H9 (cell line): ENCODE measurements at places on chromosomes 16 and 17.

GRCh38 chr17:15466131-15466530, 1.3 kb downstream of the CDRT4 start:
- no peak for DNase-seq

- DNase-seq, result no peak
Measured at GRCh38 chr16:22326771-22327445, 29.7 kb downstream of the POLR3E start.

DNA sequence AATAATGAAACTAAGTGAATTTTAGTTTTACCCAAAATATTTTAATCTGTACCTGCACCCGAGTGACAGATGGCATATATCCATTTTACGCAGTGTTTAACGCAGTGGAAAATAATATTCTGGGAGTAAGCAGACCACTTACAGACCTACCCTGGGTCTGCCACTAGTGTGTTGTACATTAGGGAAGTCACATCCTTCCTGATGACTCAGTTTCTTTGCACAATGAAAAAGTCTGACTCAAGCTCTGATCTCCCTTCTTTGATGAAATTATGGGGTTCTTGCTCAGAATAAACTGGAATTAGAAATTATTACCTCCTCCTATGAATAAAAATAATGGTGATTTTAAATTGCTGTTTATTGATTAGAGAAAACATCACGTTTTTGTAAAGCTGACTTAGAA, 123.2 kb upstream of the AXIN2 start:
- no peak for DNase-seq

DNA sequence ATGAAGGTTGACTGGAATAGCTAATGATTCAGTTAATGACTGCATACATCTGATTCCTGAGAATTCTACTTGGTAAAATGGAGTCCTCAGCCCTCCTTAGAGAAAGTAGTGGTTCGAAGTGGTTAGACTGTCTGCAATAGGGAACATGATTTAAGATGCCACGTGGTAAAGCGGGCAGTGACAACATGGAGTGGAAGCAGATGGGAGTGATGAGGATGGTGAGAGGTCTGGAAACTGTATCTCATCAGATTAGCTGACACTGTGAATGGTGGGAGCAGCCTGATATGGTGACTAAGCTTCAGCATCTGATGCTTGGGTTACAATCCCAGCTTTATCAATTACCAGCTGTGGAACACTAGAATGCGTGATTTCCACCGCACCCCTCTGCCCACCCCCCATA, 8.4 kb downstream of the CDH11 start:
- DNase-seq, result no peak

DNA sequence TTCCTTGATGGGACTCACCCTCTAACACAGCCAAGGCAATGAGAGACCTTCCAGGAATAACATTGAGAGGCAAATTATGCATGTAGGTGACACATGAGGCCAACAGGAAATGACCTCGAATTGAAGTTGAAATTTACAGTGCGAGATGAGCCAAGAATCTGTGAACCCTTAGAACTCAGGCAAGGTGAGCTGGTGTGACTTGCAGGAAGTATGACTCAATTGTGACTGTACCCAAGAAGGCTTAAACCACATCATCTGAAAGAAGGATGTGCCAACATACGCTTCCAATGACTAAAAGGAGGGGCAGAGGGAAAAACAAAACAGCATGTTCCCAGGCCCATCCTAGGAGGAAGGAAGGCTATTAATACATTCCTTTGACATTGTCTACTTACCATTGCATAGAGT, 44.8 kb downstream of the PITPNC1 start:
- DNase-seq, result no peak

GRCh38 chr16:2848933-2849725, 8.8 kb downstream of the PRSS22 start:
- DNase-seq, result no peak

DNA sequence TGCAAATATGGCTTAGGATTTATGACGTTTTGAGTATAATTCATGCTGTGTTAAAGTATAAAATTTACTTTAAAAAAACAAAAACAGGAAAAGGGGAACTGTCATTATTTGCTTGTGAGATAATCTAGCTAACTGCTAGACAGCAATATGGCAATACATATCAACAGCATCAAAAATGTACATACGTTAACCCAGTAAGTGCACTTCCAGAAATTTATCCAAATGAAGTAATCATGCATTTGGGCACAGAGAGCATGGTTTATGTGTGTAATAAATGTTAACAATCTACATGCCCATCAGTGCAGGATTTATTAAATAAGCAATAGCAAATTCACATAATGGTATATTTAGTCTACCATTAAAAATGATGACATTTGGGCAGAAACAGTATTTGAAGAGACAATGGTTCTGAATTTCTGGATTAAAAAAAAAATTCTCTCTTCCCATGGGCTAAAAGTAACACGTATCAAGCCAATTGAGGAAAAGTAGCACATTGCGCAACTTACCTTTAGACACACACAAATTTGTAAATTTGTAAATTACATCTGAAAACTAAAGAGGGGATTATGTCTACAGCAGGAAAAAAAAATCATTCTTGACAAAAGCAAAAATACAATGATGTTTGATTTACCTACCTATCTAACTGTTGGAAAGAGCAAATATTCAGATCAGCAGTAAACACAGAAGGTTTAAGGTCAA, 80.2 kb downstream of the CACNG1 start:
- DNase-seq, result no peak

- DNase-seq, result no peak
Measured at GRCh38 chr16:15974057-15974456, 24.6 kb downstream of the ABCC1 start.
